ENCODE measurements at places on chromosomes 7 and 10.

- DNase-seq, result peak; percentile 83
These were observed 19.7 kb upstream of the VPS37D start for GRCh38 chr7:73647725-73648592.

DNA sequence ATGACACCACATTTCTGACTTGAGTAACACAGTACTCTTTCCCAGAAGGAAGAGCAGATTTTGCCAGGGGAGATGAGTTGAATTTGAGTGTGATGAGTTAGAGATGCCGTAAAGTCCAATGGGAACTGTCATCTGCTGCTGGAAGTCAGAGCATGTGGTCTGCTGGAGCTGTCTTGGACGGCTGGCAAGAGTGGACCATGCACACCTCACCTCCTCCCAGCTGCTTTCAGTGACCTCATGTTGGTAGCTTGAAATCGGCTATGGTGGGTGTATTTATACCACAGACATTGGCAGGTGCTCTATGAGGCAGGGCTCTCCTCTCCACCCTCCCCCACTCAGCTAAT lies 82.3 kb downstream of the COL13A1 start:
- DNase-seq, result no peak

- peak; percentile 70 for DNase-seq
These were observed 1.3 kb downstream of the CUL1 start for GRCh38 chr7:148699782-148700629.

DNA sequence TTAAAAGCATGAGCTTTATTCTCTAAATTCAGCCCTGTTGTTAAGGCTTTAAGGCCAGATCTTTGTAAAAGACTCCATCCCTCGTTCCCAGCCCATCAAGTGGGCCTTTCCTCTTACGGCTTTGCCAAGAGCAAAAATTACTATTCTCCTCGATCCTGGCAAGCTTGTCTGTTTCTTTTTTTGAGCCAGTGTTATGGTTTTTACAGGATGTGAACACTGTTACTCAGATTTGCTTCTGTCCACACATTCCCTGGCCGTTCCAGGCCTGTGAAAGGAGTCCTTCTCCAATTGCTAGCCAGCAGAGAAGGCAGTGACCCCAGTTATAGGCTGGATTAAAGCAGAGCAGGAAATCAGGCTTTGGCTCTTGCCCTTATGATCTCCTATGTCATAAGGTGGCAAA lies 47.0 kb upstream of the EPC1 start:
- DNase-seq, result no peak

GRCh38 chr10:69088801-69089501 lies 1.0 kb downstream of the SRGN start:
- DNase-seq, result peak; percentile 56

DNA sequence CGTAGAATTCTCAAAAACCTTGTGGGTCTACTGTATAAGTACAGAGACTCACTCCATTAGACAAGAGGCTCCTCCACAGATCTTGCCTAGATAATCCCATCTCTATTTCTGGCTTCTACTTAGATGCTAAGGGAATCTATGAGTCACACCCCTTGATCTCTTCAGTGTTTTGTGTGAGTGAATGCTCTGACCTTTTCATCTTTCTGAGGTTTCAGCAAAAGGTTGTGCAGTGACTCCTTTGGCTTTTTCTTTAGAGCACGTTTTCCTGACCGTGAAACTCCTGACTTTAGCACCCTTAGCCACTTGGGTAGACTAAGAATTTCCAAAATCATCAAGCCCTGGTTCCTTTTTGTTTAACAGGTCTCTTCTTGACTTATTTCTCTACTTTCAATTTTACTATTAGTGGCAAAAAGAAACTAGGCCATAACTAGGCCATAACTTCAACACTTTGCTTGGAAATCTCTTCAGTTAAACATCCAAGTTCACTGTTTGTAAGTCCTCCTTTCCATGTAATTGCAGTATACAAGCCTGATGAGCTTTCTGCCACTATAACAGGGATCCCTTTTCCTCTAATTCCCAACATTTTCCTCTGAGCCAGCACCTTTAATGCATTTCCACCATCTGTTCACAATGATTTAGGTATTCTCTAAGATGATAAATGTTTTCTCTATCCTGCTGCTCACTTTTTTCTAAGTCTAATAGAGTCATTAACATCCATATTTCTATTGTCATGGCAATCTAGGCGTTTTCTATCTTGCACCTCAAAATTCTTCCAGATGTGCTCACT lies 19.4 kb downstream of the COPG2 start:
- DNase-seq, result no peak

DNA sequence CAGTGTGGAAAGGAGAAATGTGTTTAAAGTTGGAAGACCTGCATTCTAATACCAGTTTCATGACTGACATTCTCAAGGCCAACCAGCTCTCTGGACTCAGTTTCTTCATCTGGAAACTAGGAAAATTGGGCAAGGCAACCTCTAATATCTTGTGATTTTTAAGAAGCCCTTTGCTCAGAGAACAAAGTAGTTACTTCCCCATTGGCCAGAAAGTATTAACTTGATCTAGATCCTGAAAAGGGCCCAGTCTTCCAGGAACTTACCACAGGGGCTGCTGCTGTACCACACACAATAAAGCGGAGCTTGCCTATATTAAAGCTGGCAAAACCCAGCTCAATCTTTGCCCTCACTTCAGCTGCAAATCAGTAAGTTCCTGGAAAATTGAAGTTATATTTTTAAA lies 155.6 kb upstream of the ADO start:
- no peak for DNase-seq

- no peak for DNase-seq
These were observed 30.2 kb downstream of the COBL start for GRCh38 chr7:51286401-51286800.

GRCh38 chr7:120939345-120939744 lies 11.2 kb upstream of the ING3 start:
- no peak for DNase-seq

GRCh38 chr7:55191926-55192692 lies 173.0 kb upstream of the LANCL2 start:
- DNase-seq, result no peak

DNA sequence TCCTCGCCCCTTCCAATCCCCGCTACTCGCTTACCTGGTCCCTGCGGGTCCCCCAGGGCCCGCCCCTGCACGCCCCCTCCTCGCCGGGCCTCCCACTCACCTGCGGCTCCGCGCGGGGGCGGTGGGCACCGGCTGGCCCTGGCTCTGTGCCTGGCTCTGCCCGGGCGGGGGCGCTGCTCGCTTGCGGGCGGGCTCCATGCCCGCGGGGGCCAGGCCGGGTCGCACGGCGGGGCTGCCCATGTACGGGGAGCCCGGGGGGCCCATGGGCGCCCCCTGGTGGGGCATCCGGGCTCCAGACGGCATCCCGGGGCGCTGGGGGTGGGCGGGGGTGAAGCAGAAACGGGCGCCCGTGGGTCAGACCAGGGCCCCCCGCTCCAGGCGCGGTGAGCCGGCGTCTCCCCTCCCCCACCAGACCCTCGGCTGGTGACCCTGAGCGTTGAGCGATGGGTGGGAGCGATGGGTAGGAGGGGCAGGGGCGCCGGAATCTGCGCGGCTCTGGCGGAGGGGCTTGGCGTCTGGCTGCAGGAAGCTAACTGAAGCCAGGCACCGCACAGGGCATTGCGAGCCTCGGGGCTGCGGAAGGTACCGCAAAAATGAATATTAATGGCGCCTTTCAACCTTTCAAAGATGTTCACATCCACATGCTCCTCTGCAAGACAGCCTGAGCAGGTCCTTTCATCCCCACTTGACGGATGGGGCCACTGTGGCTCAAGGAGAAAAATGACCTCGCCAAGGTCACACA lies 3.0 kb downstream of the SMARCD3 start:
- peak; percentile 96 for DNase-seq

DNA sequence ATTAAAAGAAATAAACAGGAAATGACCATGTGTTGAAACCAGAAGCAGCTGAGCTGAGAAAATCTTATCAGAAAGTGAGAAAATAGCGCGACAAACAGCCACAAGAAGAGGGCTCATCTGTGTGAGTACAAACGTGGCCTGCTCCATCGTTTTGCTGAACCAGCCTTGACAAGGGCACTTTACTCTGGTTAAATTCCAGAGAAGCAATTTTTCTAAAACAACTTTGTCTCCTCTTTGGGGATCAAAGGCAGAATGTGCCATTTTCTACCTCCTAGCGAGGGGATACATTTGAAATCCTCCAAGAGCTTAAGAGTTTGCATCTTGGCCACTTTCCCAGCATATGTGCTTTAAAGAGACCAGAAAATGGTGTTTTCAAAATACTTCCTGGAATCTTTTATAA lies 51.3 kb upstream of the VIPR2 start:
- DNase-seq, result no peak

GRCh38 chr7:126924477-126924876 lies 328.3 kb downstream of the GRM8 start:
- no peak for DNase-seq

DNA sequence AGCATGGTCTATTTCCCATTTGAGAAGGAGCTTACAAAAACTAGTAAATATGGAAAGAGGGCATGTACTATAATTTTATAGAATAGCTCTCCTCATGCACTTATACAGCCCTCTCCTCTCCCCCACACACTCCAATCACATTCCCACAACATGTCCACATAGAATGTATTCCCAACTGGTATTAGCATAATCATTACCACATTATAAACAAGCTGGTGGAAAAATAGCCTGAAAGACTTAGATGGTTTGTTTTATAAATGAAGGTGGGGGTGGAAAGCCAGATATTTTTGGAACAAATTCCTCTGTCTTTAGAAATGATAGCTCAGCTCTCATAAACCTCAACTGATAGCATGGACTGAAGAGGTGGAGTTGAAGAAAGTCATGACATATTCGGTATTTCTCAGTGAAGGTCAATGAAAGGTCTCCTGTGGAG lies 410.1 kb downstream of the SUGCT start:
- DNase-seq, result no peak

- no peak for DNase-seq
These were observed 670.1 kb downstream of the MAGI2 start for GRCh38 chr7:78783179-78783962.

GRCh38 chr7:26153241-26153822 lies 1.3 kb downstream of the NFE2L3 start:
- DNase-seq, result no peak

- DNase-seq, result no peak
These were observed 1095.4 kb upstream of the CELF2 start for GRCh38 chr10:9922126-9922870.

DNA sequence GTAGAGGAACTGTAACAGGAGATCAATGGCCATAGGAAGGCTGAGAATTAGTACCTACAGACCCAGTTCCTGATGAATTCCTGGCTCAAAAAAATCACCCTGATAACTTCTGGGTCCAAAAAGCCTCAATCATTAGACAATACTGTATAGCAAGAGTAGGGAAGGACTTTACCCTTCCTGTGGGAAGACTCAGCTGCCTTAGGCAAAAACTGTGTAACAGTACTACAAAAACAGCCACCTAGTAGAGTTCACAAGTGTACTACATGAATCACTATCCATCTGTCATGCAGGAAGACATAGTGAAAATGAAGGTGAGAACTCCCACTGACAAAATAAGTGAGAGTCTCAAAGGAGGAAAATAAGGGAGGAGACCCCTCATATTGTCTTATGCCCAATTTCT lies 47.6 kb downstream of the MAP3K8 start:
- no peak for DNase-seq

DNA sequence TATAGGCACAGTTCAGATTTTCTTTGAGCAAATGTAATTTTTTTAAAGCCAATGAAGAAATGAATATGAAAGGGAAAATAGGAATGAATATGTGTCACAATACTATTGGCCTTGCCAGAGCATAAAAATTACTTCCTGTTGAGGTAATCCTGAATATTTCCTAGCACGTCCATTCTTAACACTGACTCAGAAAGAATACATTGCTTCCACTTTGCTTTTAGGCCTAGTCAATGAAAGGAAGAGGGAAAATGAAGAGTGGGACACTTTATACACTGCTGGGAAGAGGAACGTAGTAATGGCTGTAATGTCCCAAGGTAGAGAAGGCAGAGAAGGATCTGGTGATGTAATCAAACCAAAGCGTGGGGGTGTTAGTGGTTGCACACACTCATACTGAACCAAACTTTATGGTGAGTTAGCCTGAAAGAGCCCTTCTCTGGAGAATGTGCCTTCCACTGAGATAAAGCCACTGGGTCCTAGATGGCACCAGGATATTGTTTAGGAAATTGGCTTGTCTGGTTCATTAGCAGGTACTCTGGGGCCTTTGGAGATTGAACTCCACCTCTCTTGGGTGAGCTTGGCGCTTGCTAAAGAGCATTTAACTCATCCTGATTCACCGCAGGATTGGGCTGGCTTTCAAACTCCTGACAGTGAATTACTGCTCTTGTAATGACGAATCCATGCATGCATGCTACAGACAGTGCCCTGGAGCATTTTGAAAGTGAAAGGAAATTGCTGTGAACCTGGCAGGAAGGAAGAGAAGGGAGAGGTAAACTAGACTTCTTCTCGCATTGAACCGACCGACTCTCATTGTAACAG lies 254.9 kb downstream of the KIAA1217 start:
- no peak for DNase-seq

- DNase-seq, result no peak
These were observed 3.1 kb upstream of the DOCK1 start for GRCh38 chr10:126902157-126902556.

DNA sequence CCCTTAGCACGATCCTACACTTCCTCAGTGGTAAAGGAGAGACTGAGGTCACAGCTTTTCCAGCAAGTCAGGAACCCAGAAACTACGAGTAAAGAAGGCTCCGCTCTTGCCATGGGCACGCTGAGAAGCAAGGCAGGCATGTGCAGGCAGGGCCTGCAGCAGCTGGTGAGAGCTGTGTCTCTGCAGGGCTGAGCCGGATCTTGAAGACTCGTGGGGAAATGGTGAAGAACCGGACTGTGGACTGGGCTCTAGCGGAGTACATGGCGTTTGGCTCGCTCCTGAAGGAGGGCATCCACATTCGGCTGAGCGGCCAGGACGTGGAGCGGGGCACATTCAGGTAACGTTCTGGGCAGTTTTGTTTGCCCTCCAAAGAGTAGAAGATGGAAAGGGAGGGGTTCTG lies 51.9 kb upstream of the ZMIZ2 start:
- no peak for DNase-seq

- no peak for DNase-seq
These were observed 9.5 kb downstream of the ATOH7 start for GRCh38 chr10:68222391-68222790.

GRCh38 chr7:24725554-24726241 lies 31.6 kb downstream of the GSDME start:
- DNase-seq, result no peak

- no peak for DNase-seq
These were observed 43.0 kb upstream of the NPS start for GRCh38 chr10:127506094-127506493.

DNA sequence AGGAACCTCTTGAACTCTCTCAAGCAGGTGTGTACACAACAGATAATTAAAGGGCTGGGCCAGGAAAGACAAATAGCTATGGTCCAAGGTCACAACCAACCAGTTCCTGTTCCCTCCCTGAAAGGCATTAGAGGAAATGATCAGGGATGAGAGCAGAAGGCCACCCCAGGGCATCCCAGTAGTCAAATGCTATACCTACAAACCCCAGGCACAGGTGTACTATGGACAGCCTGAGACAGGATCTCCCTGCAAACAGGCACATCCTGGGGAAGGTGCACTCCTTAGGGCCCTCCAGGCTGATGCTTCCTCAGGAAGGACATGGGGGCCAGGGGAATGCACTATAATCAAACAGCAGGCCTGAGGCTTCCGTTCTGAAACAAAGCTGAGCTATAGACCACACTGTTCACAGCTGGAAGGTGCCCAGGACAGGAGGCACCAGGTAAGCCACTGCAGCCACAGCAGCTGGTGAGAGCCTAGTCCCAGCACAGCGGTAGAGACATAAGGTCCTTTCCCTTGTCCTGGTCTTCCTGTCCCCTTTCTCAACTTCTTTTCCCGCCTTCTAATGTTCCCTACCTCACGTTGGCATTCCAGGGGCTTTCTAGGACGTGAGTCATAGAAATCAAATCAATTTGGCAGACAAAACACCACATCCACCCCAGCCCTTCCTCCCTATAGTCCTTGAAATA lies 13.3 kb downstream of the PARP12 start:
- DNase-seq, result no peak

- DNase-seq, result no peak
These were observed 27.4 kb downstream of the STAM start for GRCh38 chr10:17671307-17671706.

Data from K562 (cell line).